ENCODE measurements at places on chromosomes 3 and 15.

GRCh38 chr3:151843275-151843674 is 29.4 kb downstream of the AADAC start:
- no peak for DNase-seq

GRCh38 chr15:77475898-77476297 is 55.2 kb downstream of the HMG20A start:
- no peak for DNase-seq

DNA sequence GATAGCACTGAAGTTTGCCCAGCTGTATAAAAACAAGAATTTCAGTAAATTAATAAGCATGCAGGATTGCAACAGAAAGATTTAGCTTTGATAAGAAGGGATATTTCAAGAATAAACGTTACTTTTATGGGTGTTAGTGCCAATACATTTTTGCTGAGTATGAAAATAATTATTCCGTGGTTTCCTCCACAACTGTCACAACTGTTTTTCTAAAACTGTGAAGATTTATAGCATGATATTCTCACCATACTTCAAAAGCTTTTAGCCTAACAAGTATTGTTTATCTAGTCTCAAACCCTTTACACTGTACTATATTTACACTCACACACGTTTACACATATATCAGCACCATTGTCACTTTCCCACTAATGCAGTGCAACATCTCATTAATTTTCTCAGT is 200.5 kb downstream of the TPRG1 start:
- DNase-seq, result no peak

DNA sequence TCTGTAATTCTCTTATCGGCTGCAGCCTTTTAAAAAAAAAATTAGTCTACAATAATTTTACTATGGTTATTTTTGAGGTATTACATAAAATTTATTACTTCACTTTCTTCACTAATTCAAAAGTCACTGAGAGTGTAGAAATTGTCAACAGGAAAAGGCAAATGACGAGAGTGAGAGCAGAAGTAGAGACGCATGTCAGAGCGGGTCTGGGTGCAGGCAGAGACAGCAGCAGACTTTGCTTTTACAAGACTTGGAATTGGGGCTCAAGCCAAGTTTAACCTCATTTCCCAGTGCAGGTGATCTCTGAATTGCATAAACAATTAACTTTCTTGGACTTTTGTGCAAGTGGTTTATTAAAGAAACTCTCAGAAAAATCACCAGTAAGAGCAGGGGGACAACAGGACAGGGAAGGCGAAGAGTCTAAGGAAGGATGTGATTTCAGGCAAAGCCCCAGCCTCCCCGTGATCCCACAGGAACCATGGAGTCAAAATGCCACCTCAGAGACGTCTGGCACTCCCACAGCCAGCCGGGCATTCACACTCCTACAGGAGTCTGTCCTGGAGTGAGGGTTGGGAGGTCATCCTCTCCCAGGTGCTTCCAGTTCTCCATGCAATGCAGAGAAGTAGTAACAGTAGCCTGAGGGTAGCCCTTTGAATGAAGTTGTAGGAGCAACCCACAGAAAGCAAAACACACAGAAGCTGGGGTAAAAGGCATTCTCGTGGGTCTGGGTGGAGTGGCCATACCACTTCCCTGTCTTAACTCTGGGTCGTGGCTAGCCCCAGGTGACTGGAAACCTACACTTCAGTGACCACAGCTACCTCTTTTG is 274.0 kb upstream of the TGFBR2 start:
- DNase-seq, result no peak

- no peak for DNase-seq
Observed at GRCh38 chr15:72559781-72560180, 85.7 kb downstream of the ARIH1 start.

DNA sequence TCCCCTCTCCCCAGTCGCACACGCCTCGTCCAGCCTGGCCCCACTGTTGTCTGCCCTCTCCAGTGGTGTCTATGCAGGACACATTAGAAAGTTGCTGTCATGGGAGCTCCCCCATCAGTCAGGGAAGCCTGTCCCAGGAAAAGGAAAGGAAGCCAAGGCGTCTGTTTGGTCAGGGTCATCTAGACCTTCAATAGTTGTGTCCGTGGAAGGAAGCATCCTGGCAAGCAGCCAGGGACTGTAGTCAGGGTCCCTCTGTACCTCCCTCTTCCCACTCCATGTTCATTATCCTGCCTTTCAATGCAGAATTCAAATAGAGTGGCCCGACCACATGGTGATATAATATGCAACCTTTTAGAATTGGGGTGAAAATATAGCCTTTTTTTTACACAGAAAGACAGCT is 60.7 kb upstream of the RAB6B start:
- no peak for DNase-seq

All from stimulated activated CD8-positive, alpha-beta memory T cell treated with anti-CD3 and anti-CD28 coated beads, Interleukin-2, amount 100 ng/mL, for 1 hour (primary cell).